Inflammatory macrophage (primary cell): ENCODE measurements at places on chromosomes 1 and 21.

DNA sequence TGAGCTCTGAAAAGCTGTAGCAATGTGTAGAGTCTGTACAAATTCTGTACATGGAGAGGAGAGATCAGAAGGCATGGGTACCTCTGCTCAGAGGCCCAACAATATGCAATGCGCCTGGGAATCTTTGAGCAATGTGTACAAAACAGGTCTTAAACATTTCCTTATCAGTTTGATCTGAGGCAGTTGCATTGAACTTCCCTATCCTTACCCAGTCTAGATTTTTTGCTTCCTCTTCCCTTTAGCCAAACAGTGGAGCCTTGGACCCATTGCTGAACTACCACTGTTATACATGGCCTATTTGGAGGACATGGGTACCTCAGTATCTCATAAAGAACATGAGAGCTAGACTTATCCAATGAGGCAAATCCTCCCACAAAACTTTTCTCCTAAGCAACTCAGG is 12.6 kb upstream of the MNDA start:
- peak; percentile 53 for DNase-seq

DNA sequence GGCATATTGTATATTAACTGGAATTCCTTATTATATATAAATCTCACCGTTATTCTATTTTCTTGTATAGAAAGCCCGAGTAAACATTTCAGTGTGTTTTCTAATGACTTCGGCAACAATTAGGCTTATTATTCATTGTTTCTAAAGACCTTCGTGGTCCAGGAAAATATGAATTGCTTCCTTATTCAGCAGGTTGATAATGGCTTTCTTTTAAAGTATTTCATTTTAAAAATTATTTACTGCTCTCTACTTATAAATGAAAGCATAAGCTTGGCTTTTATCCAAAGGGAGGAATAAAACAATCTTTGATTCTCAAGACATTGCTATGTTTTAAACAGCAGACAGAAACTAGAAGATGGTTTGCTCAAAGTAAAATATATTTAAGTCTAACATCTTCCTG is 198.4 kb upstream of the RGS18 start:
- DNase-seq: no peak

- no peak for DNase-seq
Measured at GRCh38 chr21:21751286-21751685, 753.1 kb downstream of the NCAM2 start.

DNA sequence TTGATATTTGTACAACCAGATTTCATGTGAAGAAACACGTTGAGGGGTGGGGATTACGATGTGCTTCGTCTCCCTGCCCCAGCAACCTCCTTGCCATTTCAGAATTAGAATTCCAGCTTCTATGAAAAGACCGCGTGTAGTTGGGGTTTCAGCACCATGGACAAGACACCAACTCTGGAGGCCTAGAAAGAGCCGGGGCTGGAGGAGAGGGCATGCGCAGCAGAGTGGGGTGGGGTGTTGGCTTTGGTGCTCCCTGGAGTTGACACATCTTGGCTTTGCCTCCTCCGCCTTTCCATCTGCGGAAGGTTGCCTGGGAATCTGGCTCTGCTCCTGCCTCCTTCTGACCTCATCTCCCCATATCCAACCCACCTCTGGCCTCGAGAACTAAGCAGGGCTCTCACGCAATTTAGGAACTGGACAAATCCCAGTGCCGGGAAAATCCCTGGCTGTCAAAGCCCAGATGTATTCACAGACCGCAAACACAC is 11.8 kb downstream of the HTR6 start:
- no peak for DNase-seq

- no peak for DNase-seq
Measured at GRCh38 chr1:110165761-110166231, 15.5 kb downstream of the SLC6A17 start.

DNA sequence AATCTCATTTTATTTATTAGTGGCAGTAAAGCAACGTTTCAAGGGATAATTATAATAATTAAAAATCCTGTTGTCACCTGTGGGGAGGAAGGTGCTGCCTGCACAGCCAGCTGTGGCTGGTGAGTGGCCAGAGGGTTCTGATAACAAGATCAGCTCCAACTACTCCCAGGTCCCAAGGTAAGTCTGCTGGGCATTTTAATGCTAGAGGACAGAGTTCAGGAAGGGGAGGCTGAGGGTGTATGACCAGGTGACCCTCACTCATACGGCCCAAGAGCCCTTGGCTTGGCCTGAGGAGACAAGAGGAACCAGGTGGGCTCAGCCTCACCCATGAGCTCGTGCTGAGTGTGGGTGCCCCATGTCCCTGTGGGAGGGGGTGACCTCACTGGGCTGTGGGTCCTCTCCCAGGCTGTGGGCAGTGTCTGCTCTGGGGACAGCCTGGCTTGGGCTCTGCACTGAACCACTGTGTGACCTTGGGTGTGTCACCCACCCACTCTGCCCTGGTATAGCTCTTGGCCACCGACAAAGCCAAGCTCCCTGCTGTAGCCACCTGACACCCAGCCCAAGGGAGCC is 223.8 kb downstream of the PTPRU start:
- DNase-seq: no peak

DNA sequence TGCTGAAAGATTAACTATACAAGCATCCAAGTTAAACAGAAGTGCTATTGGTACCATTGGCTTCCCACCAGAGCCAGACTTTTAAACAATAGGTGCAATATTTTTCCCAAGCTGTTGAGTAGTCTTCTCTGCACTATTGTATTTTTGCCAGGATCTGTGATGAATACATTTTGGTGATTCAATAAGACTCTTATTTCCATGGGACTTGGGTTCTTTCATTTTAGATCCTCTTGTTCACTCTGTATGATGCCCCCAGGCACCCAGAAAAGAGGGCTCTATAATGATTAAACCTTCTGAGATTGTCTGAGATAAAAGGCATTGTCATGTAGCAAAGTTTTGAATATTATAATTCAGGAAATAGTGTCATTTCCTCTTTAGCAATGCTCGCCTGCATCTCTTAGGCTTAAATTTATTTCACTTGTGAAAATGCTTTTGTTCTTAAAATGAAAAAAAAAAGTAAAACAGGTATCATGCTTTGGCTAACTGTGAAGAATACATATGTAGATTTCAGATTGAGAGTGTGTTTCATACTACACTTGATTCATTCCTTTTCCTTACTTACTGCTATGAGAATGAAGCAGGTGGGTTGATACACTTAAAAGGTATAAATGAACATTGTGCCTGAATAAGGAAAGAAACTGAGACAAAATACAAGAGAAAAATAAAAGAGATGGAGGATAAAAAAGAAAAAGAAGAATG is 275.0 kb downstream of the HMCN1 start:
- no peak for DNase-seq

GRCh38 chr1:236492378-236492777 is 31.4 kb upstream of the LGALS8 start:
- no peak for DNase-seq

DNA sequence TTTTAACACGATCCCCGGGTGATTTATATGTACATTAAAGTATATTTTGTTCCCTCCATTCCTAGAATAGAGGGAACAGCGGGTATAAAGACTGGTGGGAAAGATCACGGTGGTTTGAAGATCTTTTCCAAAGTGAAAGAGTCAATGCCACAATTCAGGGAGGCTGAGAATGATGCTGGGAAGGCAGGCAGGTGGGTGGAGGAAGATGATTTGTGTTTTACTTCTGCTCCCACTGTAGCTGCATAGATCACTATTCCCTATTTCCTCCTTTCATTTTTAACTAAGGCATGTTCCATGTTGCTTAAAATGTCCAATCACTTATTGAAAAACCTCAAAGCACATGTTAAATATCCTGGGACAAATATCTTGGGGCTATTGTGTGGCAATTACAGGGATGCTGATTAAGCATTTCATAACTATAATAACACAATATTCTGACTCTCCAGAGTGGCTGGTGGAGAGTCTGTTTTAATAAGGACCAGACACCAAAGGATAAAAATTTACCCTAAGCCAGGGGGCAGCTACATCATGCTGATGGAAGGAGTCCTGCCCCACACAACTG is 8.4 kb upstream of the LYST start:
- no peak for DNase-seq

- no peak for DNase-seq
Measured at GRCh38 chr21:32137266-32137665, 141.6 kb downstream of the MIS18A start.

- DNase-seq: no peak
Measured at GRCh38 chr1:222691016-222691415, 21.3 kb downstream of the AIDA start.

GRCh38 chr1:163029901-163030300 is 39.3 kb upstream of the RGS4 start:
- no peak for DNase-seq

- DNase-seq: no peak
Measured at GRCh38 chr1:21573475-21573874, 64.3 kb downstream of the ALPL start.

DNA sequence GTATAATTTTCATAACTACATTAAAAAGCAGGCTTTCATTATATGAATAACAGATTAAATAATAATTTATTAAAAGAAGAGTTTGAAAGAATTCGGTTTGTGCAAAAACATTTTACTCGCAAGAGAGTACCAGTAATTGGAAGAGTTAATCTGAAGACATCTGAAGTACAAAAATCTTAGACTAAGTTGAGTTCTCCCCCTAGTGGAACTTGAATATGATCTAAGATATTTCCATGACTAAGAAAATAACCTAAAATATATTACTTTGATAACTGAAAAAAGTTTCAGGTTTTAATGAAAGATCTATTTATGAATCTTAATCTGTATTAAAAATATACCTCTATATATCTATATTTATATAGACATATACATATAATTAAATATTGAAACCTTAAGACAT is 112.5 kb upstream of the GFI1 start:
- no peak for DNase-seq

DNA sequence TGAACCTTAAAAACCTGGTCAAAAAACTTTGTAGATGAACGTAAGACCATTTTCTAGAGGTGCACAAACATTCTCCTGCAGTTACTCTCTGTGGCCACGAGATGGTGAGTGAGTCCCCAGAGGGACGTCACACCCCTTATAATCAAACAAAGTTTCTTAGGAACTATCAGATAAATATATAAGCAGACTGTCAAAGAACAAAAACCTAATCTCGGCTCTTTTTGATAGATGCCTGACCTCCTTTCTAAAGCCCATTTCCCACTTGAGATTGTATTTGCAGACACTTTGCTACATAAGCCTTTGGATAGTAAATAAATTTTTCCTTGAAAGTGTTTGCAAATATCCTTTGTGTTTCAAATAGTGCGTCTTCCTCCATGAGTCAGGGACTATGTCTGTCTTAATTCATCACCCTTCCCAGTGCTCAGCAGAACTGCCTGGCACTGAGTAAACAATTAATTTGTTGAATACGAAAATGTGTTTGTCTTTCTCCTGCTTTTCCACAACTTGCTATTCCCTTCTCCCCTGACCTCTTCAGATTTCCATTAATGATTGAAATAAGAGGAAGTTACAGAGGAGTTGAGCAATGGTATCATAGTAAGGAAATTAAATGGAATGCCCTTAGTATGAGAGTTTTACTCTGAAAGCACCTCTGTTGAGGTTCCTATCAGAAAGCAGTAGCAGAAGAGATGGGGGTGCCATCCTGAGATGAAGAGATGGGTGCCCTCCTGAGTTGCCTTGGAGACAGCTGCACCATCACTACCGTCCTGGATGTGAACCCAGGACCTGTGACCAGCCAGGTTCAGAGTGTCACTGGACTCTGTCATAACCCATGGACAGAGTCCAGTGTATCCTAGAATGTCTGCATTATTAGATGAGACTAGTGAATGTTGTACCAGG is 57.8 kb upstream of the RAVER2 start:
- DNase-seq: peak; percentile 42

DNA sequence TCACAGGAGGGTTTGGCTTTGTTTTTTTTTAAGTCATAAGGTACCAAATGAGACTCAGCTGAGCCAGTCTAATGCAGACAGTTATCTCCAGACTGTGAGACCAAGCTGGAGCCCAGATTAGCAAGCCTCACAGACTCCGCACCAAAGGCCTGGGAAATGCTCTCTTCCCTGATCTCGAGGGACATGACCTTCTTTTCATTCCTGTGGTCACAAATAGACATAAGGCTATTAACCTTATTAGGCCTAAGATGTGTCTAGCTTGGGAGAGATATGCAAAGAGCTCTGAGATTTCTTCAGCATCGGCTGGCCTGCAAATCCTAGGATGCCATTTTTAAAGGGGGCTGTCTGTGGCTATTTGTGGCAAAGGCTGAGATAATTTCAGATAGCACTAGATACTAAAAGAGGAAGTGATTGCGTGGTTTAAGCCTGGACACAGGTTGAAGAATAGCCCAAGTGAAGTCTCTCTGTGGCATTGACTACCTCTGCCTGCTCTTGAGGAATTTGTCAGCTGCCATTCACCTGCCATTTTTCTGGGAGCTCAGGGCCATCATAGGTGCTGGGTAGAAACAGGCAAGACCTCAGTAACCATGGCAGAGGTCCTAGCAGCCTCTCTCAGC is 301.3 kb downstream of the SIPA1L2 start:
- no peak for DNase-seq

DNA sequence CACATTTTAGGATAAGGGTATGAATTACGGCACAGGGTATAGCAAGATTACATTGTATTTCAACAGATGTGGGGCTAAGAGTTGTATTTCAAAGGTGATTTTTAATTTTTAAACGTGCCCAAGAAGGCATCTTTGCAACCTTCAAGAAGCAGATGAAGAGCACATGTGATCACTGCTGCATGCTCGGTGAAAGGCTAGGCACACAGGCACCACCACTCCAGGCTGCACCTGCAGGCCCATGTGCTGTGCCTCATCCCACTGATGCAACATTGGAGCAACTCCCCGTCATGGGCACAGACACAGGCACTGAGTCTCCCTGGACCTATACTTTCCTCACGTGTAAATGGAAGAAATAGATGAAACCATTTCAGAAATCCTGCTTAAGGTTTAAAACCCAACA is 23.5 kb downstream of the UBE2G2 start:
- no peak for DNase-seq

- DNase-seq: no peak
Measured at GRCh38 chr1:205928317-205928716, 14.9 kb downstream of the SLC26A9 start.

GRCh38 chr1:30507016-30507312 is 216.4 kb downstream of the MATN1 start:
- no peak for DNase-seq

GRCh38 chr1:186327331-186327730 is 47.7 kb downstream of the TPR start:
- DNase-seq: no peak

GRCh38 chr21:36608041-36608896 is 90.6 kb upstream of the SIM2 start:
- no peak for DNase-seq

DNA sequence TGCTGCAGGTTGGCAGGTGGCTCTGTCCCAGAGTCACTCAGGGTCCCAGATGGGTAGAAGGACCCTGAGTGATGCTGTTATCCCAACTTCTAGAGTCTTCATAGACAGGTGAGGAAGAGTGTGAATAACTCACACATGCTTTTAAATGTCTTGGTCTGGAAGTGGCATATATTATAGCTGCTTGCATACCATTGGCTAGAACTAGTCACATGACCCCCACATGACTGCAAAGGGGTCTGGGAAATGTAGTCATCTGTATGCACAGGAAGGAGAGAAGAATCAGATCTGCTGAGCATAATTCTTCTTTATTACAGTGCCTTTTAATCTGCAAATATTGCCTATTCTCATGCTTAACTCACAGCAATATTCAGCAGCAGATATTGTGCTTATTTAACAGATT is 28.2 kb upstream of the KLHDC7A start:
- DNase-seq: peak; percentile 24
